ENCODE measurements at places on chromosomes 6 and 20.
A peak's percentile ranks its signal among the peaks of the same experiment; 100 is the strongest.

GRCh38 chr6:24935366-24936152 is at the start of gene RIPOR2:
TSS of gene RIPOR2 (minus strand) at chr6:24935960. CDS start at chr6:24935898, 62 bp downstream.
- H3K4me1 ChIP-seq: no peaks in the 10 kb centered on the region
- peaks cover 2% of the 10 kb centered on the region for H3K27me3 ChIP-seq
- H3K4me3 ChIP-seq: no peak within 1 kb of the TSS
- peak within 1 kb of the TSS; percentile 15 for H3K27ac ChIP-seq
- no peaks in the 10 kb centered on the region for H3K36me3 ChIP-seq

GRCh38 chr6:33856031-33856590 is 52.3 kb upstream of the MLN start:
- no peak for DNase-seq
- no peaks in the 10 kb centered on the region for H3K4me1 ChIP-seq

GRCh38 chr6:4964675-4965561 is 38.9 kb downstream of the RPP40 start:
- H3K4me3 ChIP-seq: no peak overlapping the region
- DNase-seq: no peak
- no peaks in the 10 kb centered on the region for H3K4me1 ChIP-seq
- no peak overlapping the region for H3K27ac ChIP-seq
- no peaks in the 10 kb centered on the region for H3K27me3 ChIP-seq

DNA sequence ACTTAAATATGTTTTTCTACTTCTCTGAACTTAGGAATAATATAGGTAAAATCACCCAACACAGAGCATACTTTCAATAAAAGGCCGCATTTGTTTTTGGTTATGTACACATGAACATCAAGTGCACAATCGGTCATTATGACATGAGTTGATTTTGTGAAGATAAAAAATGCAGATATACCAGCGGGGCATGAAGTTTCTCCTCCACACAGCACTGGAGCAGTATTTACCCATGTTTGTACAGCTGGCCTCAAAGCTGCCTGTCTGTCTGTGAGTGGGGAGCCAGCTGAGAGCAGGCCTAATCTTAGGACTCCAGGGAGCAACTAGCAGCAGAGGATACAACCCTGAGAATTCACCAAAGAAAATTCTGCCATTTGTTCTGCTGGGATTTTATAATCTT is 206.5 kb downstream of the TPBG start:
- no peak for DNase-seq
- no peak overlapping the region for H3K27ac ChIP-seq
- H3K4me3 ChIP-seq: no peak overlapping the region
- no peaks in the 10 kb centered on the region for H3K27me3 ChIP-seq
- no peaks in the 10 kb centered on the region for H3K36me3 ChIP-seq

GRCh38 chr6:208938-209337 is 83.3 kb upstream of the DUSP22 start:
- no peak overlapping the region for H3K27ac ChIP-seq
- H3K27me3 ChIP-seq: no peaks in the 10 kb centered on the region
- no peak for DNase-seq
- no peaks in the 10 kb centered on the region for H3K4me1 ChIP-seq

DNA sequence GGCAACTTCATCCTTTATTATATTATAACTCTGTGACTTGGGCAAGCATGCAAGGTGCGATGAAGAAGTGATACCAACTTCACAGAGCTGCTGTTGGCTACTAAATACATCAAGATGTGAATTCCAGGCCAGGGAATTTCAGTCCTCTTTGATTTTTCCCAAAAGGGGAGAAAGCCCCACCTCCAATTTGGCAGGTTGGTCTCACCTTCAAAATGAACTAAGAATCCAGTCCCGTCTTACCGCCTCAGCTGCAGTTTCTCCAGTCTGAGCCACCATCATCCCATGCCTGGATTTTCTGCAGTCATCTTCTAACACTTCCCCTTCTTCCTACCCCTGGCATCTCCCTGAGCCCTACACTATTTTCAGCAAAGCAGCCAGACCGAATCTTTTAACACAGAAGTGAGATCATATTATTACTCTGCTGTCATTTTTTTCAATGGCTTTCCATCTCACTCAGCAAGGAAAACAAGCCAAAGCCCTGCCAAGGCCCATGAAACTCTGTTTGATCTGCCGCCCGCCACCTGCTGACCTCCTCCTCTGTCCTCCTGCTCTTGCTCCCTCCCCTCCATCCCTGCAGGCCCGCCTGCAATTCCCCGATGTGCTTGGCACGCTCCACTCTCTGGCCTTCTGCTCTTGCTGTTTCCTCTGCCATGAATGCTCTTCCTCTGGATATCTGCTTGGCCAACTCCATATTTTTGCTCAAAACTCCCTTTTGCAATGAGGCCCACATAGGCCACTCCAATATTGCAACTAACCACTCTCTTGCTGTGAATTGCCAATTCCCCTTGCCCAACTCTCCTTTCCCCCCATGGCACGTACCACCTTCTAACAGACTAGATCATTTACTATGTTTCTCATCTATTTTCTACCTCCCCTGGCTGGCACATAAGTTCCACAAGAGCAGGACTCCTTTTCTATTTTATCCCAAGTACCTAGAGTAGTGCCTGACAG is 46.0 kb upstream of the TAGAP start:
- H3K4me1 ChIP-seq: no peaks in the 10 kb centered on the region
- DNase-seq: peak; percentile 23
- no peaks in the 10 kb centered on the region for H3K27me3 ChIP-seq
- no peak overlapping the region for H3K27ac ChIP-seq

- no peak overlapping the region for H3K4me3 ChIP-seq
- no peak overlapping the region for H3K27ac ChIP-seq
- DNase-seq: no peak
Observed at GRCh38 chr6:39685938-39686337, 39.3 kb downstream of the KIF6 start.

- no peak overlapping the region for H3K4me3 ChIP-seq
- peak; percentile 70 for DNase-seq
- H3K27ac ChIP-seq: no peak overlapping the region
- H3K27me3 ChIP-seq: no peaks in the 10 kb centered on the region
- H3K4me1 ChIP-seq: peaks cover 5% of the 10 kb centered on the region
Observed at GRCh38 chr6:18990059-18990978, 603.2 kb downstream of the RNF144B start.

- no peak for DNase-seq
- H3K27me3 ChIP-seq: no peaks in the 10 kb centered on the region
- no peaks in the 10 kb centered on the region for H3K36me3 ChIP-seq
- no peak overlapping the region for H3K4me3 ChIP-seq
Observed at GRCh38 chr20:61460261-61461052, 208.4 kb downstream of the CDH4 start.

DNA sequence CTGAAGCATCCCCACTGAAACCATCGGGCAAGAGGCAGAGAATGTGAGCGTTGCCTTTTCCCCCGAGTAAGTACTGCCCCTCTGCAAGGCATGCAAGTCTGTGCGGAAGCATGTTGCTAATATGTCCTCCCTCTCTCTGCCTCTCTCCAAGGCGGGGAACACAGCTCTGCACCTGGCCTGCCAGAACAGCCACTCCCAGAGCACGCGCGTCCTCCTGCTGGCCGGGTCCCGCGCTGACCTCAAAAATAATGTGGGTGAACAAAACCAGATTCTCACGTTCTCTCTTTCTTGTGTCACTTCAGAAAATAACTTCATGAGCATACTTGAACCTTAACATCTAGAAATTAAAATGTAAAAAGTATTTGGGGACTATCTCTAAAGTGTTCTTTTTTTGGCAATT is 26.4 kb downstream of the LYRM2 start:
- no peak overlapping the region for H3K27ac ChIP-seq
- no peaks in the 10 kb centered on the region for H3K4me1 ChIP-seq
- DNase-seq: no peak
- no peak overlapping the region for H3K4me3 ChIP-seq

DNA sequence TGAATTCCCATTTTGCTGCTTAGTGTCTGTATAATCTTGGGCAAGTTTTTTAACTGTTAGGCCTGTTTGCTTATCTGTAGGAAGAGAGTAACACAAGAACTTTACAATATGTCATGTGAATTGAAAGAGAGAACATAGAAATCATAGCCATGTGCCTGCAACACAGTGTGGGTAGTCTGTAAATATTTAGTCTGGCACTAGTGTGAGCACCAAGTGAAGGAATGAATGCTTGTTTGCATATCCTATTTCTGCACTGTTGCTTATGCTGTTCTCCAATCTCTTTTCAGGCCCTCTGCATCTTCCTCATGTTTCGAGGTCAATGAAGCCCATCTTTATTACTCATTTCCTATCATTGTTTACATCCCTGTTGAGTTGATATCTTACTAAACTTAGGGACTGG is 49.2 kb downstream of the CBFA2T2 start:
- DNase-seq: no peak
- H3K4me1 ChIP-seq: peaks cover 19% of the 10 kb centered on the region
- H3K27ac ChIP-seq: peak overlapping the region; percentile 47
- no peaks in the 10 kb centered on the region for H3K36me3 ChIP-seq
- H3K4me3 ChIP-seq: no peak overlapping the region

DNA sequence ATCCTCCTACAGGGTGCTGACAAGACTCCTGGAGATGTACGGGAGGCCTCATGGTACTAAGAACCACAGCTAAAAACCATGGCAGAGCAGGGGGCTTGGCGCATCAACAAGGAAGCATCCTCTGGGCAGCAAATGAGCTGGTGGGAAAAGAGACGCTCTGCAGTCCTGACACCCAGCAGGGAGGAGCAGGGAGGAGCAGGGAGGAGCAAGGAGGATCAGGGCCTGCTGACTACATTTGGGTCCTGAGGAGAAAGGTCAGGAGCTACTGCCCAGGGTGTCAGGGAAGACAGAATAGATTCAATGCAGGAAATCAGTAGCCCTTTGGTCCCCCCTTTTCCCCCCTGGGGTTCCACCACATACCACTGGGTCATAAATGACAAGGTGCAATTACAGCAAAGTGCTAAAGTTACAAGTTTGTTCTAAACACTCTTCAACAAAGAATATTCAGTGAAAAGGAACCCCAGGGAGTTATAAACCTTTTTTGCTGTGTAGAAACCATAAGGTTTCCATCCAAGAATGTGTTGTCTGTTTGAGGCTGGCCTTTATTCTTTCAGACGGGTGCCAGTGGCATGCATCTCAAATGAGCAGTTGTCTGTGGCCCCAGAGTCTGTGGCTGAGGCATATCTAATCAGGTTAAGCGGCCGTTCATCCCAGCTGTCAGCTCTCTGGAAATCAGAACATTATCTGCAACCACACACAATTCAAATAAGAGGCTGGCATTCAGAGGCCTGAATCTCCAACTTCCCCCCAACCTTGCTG is 325.0 kb downstream of the CDC5L start:
- DNase-seq: no peak
- H3K27me3 ChIP-seq: no peaks in the 10 kb centered on the region
- no peaks in the 10 kb centered on the region for H3K36me3 ChIP-seq
- H3K4me3 ChIP-seq: no peak overlapping the region
- no peaks in the 10 kb centered on the region for H3K4me1 ChIP-seq
- no peak overlapping the region for H3K27ac ChIP-seq

- no peaks in the 10 kb centered on the region for H3K4me1 ChIP-seq
- no peak overlapping the region for H3K27ac ChIP-seq
- no peak overlapping the region for H3K4me3 ChIP-seq
- H3K36me3 ChIP-seq: peaks cover 2% of the 10 kb centered on the region
- no peak for DNase-seq
- no peaks in the 10 kb centered on the region for H3K27me3 ChIP-seq
Observed at GRCh38 chr6:43334466-43335095, 26.0 kb upstream of the CRIP3 start.

DNA sequence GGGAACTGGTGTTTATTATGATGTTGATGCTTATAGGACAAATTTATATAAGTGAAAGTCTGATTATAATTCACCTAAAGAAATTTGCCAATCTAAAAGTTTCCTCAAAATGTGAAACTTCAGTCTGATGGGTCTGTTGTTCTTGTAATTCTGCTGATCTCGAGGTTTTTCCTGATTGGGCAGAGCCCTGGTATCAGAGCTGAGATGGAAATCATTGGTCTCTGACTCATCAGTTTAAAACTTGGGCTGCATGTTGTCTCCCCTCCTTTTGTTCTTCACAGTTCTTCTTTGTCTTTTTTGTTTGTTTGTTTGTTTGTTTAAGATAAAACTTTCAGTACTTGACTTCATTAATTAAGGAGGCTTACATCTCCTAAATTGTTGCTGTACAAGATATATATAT is 5.9 kb downstream of the SMAP1 start:
- H3K36me3 ChIP-seq: no peaks in the 10 kb centered on the region
- H3K4me3 ChIP-seq: no peak overlapping the region
- H3K27me3 ChIP-seq: no peaks in the 10 kb centered on the region
- DNase-seq: no peak
- no peak overlapping the region for H3K27ac ChIP-seq

- peaks cover 3% of the 10 kb centered on the region for H3K4me1 ChIP-seq
- H3K27me3 ChIP-seq: peaks cover 3% of the 10 kb centered on the region
- no peak overlapping the region for H3K4me3 ChIP-seq
Observed at GRCh38 chr6:18281564-18281963, 17.2 kb upstream of the DEK start.

DNA sequence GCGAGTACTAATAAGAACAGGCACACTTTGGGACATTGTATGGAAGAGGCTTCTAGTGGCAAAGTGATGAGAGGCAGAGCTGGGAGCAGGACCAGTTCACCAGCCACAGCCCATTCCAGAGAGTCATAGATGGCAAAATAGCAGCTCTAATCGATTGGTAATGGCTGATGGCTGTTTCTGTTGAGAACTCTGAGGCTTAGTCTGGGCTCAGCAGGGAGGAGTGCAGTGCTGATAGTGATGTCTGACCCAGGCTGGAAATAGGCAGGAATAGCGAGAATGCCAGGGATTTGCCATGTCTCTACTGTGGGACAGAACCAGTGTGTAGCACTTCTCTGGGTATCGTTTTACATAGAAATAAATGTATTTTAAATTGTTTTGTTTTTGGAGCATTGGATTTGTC is 620.0 kb upstream of the FLRT3 start:
- H3K27me3 ChIP-seq: no peaks in the 10 kb centered on the region
- H3K4me1 ChIP-seq: no peaks in the 10 kb centered on the region
- no peak overlapping the region for H3K4me3 ChIP-seq
- H3K27ac ChIP-seq: no peak overlapping the region
- H3K36me3 ChIP-seq: no peaks in the 10 kb centered on the region

- no peaks in the 10 kb centered on the region for H3K27me3 ChIP-seq
- DNase-seq: no peak
- no peak overlapping the region for H3K4me3 ChIP-seq
- no peaks in the 10 kb centered on the region for H3K4me1 ChIP-seq
Observed at GRCh38 chr20:33480048-33480447, 9.8 kb upstream of the CBFA2T2 start.

DNA sequence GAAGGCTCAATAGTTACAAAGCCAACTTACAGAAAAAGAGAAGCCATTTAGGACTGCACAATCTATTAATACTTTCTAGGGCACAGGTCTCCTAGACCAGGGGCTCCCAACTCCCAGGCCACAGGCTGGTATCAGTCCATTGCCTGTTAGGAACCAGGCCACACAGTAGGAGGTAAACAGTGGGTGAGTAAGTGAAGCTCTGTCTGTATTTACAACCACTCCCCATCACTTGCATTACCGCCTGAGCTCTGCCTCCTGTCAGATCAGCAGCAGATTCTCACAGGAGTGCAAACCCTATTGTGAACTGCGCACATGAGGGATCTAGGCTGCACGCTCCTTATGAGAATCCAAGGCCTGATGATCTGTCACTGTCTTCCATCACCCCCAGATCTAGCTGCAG is 22.5 kb downstream of the TRAF3IP2 start:
- H3K4me1 ChIP-seq: no peaks in the 10 kb centered on the region
- no peaks in the 10 kb centered on the region for H3K36me3 ChIP-seq
- H3K27ac ChIP-seq: no peak overlapping the region
- H3K4me3 ChIP-seq: no peak overlapping the region
- H3K27me3 ChIP-seq: no peaks in the 10 kb centered on the region

GRCh38 chr6:31729979-31730630 is 1.0 kb upstream of the DDAH2 start:
- no peaks in the 10 kb centered on the region for H3K27me3 ChIP-seq
- peak; percentile 87 for DNase-seq
- H3K4me3 ChIP-seq: peak overlapping the region; percentile 77
- H3K4me1 ChIP-seq: peaks cover 4% of the 10 kb centered on the region

- H3K27me3 ChIP-seq: no peaks in the 10 kb centered on the region
- no peak for DNase-seq
- H3K4me3 ChIP-seq: no peak overlapping the region
- no peaks in the 10 kb centered on the region for H3K4me1 ChIP-seq
Observed at GRCh38 chr6:23250556-23250955, 681.2 kb downstream of the HDGFL1 start.
